Transverse colon (tissue), 4 donors: ENCODE measurements at places on chromosomes 2 and 18. TPM values are rescaled to one million over a fixed set of nuclear protein-coding genes. Genes with fewer than 3 reads are reported as not detected.

DNA sequence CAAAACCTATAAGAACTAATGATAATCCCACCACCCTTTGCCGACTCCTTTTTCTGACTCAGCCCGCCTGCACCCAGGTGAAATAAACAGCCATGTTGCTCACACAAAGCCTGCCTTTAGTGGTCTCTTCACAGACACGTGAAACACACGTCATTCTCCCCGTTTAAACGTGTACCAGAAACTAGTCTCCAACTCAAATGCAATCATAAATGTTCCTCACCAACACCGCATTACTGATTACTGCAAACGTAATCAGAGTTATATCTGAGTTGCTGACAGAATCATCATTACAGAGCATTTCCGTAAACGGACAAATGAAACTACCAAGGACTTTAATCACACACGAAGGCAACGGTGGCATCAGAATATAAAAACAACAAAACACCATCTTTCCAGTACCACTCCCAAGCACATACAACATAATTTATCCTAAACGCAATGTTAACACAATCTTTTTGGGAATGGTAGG, 1.9 kb downstream of the CLK1 start:
- peak; percentile 27 for DNase-seq

DNA sequence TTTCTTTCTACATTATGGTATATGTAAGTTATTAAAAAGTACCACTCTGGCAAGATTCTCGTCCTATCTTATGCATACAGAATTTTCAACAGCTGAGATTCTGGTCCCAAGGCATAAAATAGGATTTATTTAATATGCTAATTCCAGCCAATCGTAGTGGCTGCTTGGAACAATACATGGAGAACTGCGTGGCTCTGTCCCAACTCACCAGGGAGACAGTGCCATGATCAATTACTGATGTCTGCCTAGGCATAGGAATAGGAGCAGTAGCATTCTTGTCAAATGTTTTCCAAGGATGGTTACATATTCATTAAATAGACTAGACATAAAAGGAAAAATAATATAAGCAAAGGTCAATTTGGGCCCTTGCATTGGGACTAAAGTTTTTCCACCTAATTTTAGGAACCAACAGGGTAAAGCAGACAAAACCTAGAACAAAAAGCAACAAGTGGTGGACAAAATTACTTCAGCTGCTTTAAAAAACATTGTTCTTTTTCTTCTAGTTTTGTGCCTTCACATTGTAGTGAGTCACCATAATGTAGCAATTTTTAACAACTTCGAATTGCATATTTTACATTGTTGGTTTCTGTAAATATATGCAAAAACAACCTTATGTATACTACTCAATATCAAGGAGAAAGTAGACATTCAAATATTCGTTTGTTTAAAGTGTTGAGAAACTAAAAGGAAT, 232.8 kb upstream of the ATP5MC3 start:
- DNase-seq, result no peak

DNA sequence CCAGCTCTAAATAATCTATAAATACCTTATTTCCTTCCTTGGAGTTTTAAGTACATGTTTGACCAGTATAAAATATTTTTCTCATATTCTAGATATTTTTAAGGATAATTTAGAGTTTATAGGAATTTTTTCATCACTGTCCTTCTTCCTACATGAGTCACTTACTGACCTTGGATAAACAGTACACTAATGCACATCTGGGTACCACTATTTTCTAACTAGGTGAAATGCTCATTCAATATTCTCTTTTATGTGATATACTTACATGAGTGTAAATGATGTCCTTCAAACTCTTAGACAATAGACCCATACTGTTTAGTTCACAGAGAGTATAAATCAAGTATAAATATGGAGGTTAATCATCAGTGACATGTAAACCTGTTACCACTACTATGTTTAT, 1574.2 kb upstream of the ACVR2A start:
- no peak for DNase-seq

GRCh38 chr2:20431772-20432171, 15.1 kb upstream of the RHOB start:
- no peak for DNase-seq

DNA sequence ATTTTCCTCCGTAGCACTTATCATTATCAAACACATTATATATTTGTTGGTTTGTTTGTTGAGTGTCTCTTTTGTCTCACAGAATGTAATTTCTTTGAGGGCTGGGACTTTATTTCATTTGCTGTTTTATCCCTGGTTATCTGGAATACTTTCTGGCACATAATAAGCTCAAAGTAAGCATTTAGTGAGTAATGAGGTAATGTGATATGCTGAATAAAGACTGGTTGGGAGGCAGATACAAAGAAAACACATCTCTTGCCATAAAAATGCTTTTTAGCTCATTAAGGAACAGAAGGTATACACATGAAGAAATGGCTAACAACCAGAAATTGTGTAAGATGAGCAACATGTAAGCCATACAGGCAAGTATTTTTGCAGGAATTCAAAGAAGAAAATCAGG, 1411.8 kb downstream of the LRP1B start:
- DNase-seq, result no peak

SPDYA gene
- 1.4 TPM for total RNA-seq

DNA sequence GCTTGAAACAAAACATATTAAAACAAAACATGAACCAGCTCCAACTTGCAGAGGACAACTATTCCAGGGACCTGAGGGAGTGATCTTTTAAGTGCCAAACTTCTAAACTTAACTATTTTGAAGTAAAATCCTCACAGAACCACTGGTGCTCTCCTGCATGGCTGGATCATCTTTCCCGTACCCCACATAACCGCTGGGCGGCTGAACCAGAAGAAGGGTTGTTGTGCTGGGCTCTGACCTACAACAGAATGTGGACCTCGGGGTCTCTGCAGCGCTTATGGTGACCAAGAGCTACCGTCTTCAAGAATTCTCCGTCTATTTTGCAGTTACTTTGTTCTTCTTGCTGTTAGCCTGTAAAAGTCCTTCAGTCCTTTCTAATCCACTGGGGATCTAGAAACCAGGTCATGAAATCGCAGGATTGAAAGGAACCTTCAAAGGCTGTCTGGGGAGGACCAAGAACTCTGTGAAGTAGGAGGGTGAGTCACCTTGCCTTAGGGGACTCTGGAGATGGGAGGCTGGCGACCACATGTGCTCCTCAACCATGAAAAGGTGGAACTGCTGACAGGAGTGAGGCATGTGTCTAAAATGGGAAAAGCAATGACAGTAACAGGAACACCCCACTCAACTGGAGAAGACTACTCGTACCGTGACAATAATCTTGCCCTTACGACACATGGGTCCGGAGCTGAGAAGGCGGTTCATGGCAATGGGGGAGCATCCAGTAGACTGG, 46.6 kb downstream of the HDLBP start:
- no peak for DNase-seq

KIAA2012 gene
- not detected for total RNA-seq

- DNase-seq, result no peak
Observed at GRCh38 chr2:38653380-38653714, 12.6 kb upstream of the GALM start.

DNA sequence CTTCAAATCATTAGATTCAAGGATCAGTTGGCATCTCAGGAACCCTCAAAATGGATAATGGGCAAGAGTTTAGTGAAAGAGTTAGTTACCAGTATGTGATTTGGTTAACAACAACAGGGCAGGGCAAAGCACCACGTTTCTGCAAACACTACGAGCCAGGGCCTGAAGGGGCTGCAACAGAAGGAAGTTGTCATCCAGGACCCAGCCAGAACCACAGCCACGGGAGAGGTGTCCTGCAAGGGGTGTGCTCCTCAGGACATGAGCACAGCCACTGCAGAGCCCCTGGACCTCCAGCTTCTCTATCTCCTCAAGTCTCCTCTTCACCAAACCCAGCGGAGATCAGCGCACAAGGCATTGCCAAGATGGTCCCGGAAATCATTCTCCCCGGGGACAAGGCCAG, 173.3 kb upstream of the PIEZO2 start:
- no peak for DNase-seq

DNA sequence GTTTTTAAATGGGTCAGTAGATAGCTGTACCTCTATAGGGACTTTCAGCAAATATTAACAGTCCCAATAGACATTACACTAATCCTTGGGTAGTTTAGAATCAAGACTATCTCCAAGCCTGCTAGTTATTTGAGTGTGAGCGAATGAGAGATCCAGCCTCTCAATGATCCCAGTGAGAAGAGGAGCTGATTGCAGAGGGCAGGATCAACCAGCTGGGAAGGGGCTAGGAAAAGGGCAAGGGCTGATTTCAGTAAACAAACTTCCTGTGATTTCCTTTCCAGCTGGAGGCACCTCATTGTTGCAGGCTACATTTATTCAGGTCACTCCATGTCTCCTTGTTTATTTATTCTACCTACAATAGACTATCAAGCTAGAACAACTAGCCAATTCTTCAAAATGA, 84.1 kb upstream of the CTNNA2 start:
- no peak for DNase-seq

DNA sequence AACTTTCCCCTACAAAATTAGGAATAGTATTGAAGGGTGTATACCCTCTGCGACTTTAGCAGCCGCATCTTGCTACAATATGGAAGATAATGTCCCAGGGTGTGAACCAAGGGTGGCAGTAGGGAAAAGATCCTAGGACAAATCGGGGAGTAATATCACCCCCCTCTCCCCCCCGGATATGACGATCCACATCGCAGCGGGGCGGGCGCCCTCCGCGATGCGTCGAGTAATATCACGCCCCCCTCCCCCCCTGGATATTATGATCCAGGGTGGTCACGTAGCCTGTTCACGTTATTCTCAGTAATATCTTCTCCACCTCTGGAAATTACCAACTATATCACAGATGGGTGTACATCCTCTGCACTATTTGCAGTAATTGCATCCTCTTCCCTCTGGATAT, 82.9 kb downstream of the DAPL1 start:
- DNase-seq, result no peak

SP140L gene
- total RNA-seq, result 6.8 TPM

GRCh38 chr2:198917926-198918720, 539.6 kb downstream of the SATB2 start:
- DNase-seq, result no peak

DNA sequence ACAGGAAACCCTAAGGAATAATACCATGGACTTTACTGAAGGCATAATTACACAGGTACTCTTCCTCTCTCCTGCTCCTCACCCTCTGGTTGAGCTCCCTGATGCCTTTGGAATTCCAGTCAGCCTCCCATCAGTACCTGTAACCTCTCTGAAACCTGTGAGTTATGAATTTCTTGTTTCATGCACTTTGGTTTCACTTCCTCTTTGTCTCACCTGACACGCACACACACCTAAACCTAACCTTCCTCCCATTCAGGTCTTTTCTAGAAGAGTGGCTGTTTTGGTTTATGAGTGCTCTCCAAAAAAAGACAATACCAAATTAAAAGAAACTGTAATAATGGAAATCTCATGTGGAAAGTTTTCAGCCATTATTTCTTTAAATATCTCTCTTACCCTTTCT, 451.3 kb upstream of the VWC2L start:
- DNase-seq, result no peak

- no peak for DNase-seq
Observed at GRCh38 chr2:16080071-16080470, 139.7 kb downstream of the MYCN start.

GRCh38 chr2:22525681-22526080, 859.3 kb upstream of the KLHL29 start:
- no peak for DNase-seq

GRCh38 chr2:174632841-174633622, 35.4 kb upstream of the WIPF1 start:
- DNase-seq, result no peak

- no peak for DNase-seq
Observed at GRCh38 chr2:165839610-165840009, 45.6 kb upstream of the GALNT3 start.

TEX261 gene
- total RNA-seq, result 14.6 TPM

PTCD3 gene
- total RNA-seq, result 67.7 TPM

DNA sequence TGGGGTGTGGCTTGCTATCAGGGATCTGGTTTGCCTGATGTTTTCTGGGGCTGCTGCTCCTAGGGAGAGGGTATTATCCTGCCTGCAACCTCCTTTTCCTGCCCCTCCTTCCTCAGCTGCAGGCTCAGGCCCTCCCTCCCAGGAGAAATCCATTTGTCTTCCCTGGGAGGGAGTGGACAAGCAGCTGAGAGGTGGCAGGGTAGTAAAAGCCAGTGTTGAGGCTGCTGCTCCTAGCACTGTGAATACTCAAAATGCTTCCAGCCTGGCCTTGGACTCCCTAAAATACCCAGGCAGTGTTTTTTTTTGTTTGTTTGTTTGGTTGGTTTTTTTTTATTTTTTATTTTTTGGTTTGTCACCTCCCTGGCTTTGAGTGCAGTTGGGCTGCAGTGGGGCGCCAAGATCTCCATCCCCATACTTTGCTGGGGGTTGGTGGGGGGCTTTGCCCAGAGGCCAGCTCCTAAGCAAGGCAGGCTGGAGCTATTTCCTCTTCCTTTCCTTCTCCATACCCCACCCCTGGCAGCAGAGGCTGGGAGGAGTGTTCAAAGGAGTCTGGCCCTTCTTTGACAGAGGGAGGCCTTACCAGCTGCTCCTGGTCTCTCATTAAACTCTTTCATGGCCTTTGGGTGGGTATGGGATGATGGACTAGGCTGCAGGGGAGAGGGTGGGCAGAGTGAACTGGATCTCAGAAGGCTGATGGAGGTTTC, 13.6 kb downstream of the HOXD3 start:
- DNase-seq, result no peak

DNA sequence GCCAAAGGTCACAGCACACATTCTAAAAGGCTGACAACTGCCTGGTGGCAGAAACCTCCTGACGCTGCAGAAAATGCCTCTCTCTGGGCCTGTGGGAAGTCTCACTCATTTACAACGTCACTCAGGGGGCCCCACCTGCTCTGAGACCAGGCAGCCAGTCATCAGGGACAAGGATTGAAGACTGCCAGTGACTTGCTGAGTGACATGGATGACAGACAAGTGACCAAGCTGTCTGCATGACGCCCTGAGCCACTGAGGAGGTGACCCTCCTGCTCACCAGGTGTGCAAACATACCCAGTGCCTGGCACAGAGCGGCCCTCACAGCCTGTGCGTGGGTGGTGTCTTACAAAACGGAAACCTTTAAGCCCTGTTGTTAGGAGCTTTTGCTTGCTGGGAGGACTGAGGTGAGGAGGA, 392.4 kb downstream of the TNS1 start:
- DNase-seq, result no peak

TMEM163 gene
- not detected for total RNA-seq

GRCh38 chr2:178163395-178163794, 30.9 kb upstream of the OSBPL6 start:
- DNase-seq, result no peak

- DNase-seq, result no peak
Observed at GRCh38 chr2:224165901-224166319, 126.8 kb upstream of the SERPINE2 start.

DNA sequence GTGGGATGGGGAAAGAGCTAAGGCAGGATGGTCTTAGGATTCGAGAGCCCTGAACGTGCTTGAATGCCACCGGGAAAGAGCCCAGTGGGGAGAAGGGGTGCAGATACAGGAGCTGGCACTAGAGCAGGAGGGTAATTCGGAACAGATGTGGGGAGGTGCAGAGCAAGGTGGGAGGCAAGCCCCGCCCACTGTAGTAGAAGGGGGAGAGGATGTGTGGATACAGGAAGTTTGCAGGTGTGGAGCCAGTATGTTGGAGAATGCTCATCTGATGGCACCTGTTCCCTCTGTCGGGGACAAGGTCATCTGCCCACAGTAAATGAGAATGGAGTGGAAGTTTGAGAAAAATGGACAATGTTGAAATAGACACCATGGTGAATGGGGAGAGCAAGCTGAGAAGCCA, 28.8 kb downstream of the CHST10 start:
- no peak for DNase-seq
